ENCODE measurements at places on chromosomes 7 and 10. TPM values are rescaled to one million over a fixed set of nuclear protein-coding genes. Genes with fewer than 3 reads are reported as not detected.

The ACSM6 gene
- total RNA-seq, result not detected

The SOSTDC1 gene
- not detected for total RNA-seq

The NODAL gene
- not detected for total RNA-seq

The TMEM139 gene
- 2.0 TPM for total RNA-seq

The SCIN gene
- total RNA-seq, result 5.6 TPM

The ARHGEF5 gene
- 37.1 TPM for total RNA-seq

The ZNF107 gene
- total RNA-seq, result 11.1 TPM

The WDR86 gene
- total RNA-seq, result 0.72 TPM

The GPR85 gene
- not detected for total RNA-seq

The CPEB3 gene
- total RNA-seq, result 2.4 TPM

The ANXA8L1 gene
- total RNA-seq, result 0.26 TPM

The SPDYE6 gene
- total RNA-seq, result not detected

The COL28A1 gene
- not detected for total RNA-seq

The KIAA1549 gene
- 14.1 TPM for total RNA-seq

The ADCY1 gene
- total RNA-seq, result 2.1 TPM

The TEX47 gene
- not detected for total RNA-seq

The CTAGE4 gene
- total RNA-seq, result 5.9 TPM

The CYP2C19 gene
- total RNA-seq, result 0.15 TPM

The PDGFA gene
- total RNA-seq, result 18.5 TPM

The HOXA5 gene
- 3.9 TPM for total RNA-seq

The ECHDC3 gene
- total RNA-seq, result 5.8 TPM

Measured in Panc1 (cell line).